ENCODE measurements at places on chromosomes 1 and 21. TPM values are rescaled to one million over a fixed set of nuclear protein-coding genes. Genes with fewer than 3 reads are reported as not detected.

The MAP10 gene
- total RNA-seq, result 1.9 TPM

The DSCAM gene
- total RNA-seq, result not detected

The DYNLT5 gene
- total RNA-seq, result 1.4 TPM

The HPDL gene
- 9.3 TPM for total RNA-seq

The LCE6A gene
- not detected for total RNA-seq

All from mammary microvascular endothelial cell (primary cell).